GM06990 (cell line): ENCODE measurements at places on chromosomes 5 and 9.
A peak's percentile ranks its signal among the peaks of the same experiment; 100 is the strongest.

GRCh38 chr5:36522746-36523065, 83.7 kb upstream of the SLC1A3 start:
- DNase-seq = no peak

- no peak for DNase-seq
Measured at GRCh38 chr9:83065233-83065632, 2.3 kb upstream of the RASEF start.

DNA sequence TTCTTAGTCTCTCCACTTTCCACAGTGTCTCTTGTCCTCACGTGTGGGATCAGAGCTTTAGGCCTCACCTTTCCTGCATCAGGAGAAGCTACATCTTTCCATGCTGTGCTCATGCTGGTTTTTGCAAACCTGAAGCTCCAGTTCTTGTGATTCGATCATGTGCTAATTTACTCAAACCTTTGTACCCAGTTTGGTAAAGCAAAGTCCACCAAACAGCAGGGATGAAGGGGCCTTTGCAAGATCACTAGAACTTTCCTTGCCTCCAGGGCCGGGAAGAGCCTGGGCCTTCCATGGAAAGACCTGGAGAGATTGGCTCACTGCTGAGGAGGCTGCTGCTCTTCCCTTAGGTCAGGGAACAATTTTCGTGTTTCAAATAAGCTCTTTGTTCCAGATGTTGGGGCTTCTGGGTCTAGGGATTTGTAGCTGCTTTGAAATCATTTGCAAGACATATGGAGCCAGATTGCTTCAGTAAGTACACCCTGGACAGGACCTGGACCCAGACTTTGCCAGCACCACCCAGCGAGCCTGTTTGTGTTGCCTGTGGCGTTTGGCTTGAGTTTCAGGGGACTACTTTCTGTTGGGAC, 18.7 kb upstream of the SPATA31E1 start:
- no peak for DNase-seq

GRCh38 chr9:14081745-14082144, 232.2 kb downstream of the NFIB start:
- no peak for DNase-seq

- no peak for DNase-seq
Measured at GRCh38 chr5:176736301-176736930, 73.9 kb upstream of the UNC5A start.

- DNase-seq = no peak
Measured at GRCh38 chr5:79285833-79286232, 49.9 kb downstream of the JMY start.

DNA sequence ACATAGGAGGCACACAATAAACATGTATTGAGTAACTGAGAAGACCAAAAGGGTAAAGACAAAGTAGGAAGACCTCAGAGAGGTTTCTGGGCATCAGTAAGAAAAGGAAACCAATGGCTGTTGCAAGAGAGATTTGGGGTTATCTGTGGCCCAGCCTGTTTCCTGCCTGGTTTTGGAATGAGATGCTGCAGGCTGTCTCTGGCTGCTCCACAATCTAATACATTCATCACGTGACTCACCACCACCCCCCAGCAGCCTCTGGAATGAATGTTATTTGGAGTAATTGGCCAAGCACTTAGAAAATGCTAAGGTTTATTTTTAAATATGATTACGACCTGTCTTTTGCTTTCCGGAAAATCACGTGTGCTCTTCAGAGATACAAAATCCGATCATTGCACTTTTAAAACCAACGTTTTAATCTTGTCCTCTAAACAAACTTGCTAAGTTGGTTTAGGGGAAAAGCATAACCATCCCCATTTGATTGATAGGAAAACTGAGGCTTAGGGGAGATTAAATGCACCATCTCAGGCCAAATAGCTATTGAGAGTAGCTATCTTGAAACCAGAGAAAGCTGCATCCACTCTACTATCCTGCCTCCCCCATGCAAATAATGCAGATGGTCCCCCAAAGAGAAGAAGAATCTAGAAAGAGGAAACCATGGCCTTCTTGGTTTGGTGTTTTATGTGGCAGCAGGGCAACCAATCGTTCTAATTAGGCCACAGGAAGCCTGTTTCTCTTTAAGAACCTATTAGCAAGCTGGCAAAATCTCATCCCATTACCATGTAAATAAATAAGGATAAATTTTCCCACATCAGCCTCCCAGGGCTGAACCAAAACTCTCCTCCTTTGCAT, 151.8 kb upstream of the ADRA1B start:
- DNase-seq = no peak

GRCh38 chr5:149790276-149790675, 60.2 kb downstream of the PPARGC1B start:
- no peak for DNase-seq

DNA sequence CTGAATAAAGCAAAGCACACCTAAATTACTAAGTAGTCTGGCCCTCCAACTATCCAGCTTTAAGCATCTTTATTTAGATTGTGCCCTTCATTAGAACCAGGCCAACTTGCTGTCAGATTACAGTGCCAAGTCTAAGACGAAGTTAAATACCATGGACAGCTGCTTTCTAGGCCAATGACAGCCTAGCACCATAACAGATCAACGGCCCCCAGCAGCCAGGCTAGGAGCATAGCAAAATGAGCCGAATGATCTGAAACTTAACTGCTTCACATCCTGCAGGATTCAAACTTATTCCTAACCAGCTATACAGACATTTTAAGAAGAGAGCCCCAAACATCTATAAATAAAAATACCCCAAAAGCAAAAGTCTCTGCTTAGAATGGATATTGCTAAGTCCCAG, 6.8 kb downstream of the SLC24A2 start:
- no peak for DNase-seq

GRCh38 chr5:124844371-124844920, 98.0 kb upstream of the ZNF608 start:
- DNase-seq = no peak

GRCh38 chr9:135885100-135885853, 22.1 kb downstream of the CAMSAP1 start:
- no peak for DNase-seq

GRCh38 chr5:88647901-88648300, 235.1 kb downstream of the MEF2C start:
- DNase-seq = no peak

- no peak for DNase-seq
Measured at GRCh38 chr9:109134167-109134578, 14.4 kb upstream of the TMEM245 start.

- DNase-seq = peak; percentile 37
Measured at GRCh38 chr9:134698587-134699342, 57.2 kb downstream of the COL5A1 start.

DNA sequence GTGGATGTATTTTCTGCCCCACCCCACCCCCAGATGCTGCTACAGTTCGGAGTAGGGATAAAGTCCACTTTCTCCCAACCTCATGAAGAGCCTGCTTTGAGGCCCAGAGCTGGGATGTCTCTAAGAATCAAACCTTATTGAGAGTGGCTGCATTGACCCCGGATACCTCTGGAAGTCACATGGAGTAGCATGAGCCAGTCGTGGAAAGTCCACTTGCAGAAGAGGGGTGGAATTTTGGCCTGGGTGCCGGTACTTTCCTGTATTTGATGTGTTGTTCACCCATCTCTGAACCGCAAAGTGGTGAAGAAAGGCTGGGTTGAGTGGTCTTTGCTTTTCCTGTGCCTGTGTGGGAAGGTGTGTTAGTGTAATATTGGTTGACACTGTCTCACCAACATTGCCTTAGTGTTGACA, 3.7 kb downstream of the OTULIN start:
- peak; percentile 53 for DNase-seq

GRCh38 chr5:9140202-9140601, 405.7 kb downstream of the SEMA5A start:
- DNase-seq = no peak
